Iris pigment epithelial cell (primary cell): ENCODE measurements at places on chromosomes 4 and X.
A peak's percentile ranks its signal among the peaks of the same experiment; 100 is the strongest.

DNA sequence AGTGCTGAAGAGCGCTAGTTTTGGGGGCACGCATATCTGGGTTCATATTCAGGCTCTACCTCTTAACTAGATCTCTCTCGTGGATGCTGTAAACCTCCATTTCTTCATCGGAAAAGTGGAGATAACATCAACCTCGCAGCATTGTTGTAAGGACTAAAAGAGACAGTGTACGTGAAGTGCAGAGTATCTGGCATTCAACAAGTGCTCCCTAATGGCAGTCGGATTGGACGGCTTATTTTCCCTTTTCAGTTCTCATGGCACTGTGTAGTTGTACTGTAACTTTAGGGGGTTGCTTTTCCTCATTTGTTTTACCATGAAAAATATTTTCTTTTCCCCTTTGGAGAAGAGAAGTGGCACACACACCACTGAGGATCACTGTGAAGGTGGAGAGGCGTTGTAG lies 51.4 kb upstream of the ESX1 start:
- no peak for DNase-seq

- DNase-seq = no peak
Measured at GRCh38 chrX:56382278-56382677, 150.1 kb downstream of the KLF8 start.

DNA sequence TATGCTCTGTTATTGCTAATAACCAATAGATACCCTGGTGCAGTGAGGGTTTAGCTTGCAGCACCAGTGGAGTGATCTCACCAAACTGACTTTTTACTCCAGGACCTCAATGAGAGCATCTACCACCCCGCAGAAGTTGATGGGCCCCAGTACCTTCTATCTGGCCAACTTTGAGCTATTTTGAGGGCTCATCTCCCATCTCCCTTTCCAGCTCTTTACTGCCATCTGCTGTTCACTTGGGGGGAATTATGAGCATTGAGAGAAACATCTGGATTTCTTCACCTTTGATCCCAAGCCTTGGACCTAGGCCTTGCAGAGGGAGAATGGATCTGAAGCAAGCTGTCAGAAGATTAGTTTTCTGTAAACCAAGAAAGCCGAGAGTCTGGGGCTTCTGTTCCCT lies 143.6 kb downstream of the TMEM164 start:
- peak; percentile 43 for DNase-seq

DNA sequence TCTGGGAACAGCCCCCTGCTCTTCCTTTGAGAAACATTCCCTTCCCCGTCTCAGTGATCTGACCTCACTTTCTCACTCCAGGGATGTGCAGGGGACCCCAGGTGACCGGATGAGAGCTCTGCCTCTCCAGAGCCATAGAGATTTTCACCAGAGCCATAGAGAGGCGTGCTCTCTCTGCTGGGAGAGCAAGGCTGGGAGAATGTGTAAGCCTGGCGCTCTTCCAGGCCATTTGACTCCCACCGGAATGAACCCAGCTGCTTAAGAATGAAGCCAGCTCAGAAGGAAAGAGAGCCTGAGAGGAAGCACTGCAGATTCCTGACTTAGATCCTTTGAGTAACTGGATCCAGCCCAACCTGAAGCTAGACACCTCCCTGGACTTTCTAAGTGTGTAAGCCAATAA lies 106.4 kb downstream of the DHX15 start:
- peak; percentile 75 for DNase-seq

- peak; percentile 89 for DNase-seq
Measured at GRCh38 chr4:145843148-145843547, 95.5 kb downstream of the ZNF827 start.

DNA sequence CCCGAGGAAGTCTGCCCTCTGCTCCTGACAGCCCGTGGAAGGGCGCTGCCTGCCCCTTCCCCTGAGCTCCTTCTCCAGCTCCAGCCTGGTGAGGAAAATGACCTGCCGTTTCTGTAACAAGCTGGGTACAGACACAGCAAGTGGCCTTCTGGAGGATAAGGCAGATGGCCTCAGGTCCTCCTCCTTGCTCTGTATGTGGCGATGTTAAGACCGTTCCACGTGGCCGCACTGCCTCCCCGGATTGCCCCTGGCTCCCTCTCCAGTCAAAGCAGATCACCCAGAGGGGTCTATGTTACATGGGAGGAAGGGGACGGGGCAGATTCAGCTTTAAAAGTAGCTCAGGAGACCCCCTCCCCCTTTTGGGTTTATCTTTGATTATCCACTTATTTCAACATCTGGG lies 80.3 kb upstream of the GATB start:
- DNase-seq = no peak

DNA sequence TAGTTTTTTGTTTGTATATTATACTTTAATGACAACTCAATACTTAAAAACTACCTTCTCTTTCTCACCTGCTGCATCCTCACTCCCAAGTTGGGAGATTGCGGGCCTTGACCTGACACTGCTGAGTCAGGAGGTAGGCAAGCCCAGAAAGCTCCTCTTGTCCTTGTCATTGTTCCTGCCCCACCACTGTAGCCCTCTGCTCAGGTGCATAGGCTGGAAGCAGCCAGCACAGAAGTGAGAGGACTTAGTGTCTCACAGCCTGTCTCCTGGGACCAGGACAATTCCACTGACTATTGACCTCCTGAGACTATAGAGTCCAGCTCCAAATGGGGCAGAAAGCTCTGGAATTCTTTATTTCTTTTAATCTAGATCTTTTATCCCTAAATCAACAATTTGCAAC lies 123.5 kb upstream of the NDP start:
- no peak for DNase-seq

DNA sequence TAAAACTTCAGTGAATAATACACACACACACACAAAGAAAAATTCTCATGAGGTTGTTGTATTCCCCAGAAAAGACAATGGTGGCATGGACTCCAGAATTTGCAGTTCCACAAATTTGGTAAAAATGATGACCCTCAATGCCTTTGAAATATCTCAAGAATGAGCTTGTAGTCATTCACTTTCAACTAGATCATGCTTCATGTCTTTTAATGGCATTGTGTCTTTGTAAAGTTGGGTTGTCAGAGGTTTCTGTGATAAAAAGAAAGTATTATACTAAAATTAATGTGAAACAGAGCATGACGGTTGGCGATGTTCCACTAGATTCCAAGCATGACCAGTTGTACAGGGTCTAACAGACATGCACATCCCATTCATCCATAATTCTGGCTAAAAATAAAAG lies 685.0 kb upstream of the FRG1 start:
- DNase-seq = no peak

DNA sequence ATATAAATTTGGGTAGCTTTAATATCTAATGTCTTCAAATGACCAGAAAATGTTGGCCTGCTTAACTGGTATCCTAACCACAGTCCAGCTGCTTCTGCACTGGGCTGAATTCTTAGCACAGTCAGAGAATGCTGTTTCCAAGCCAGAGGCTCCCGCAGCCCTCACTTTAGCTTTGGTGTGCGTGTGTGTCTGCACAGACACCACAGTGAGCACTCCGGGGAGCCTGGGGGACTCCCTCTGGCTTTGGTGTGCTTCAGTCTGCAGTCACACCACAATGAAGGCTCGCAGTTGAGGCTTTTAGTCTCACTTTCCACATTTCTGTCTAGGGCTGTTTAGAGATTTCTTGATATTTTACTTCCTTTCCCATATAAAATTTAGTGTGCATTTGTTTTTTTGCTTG lies 53.6 kb downstream of the APOO start:
- DNase-seq = no peak

DNA sequence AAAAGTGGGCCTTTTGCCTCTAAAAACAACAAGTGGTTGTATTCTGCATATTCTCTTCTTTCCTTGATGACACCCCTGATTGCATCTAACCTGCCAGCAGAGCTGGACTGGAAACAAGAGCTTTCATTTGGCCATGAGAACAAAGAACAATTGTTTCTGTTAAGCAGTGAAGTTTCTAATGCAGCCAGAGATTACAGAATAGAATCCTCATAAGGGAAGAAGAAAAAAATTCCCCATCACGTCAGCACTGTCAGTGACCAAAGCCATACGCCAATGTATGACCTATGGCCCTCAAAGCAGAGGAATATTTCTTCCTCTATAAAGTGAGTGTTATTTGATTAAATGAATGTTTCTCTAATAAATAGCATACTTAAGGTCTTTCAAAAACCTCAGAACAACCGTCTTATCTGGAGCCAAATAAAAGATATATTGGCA lies 529.1 kb upstream of the INTU start:
- DNase-seq = no peak

DNA sequence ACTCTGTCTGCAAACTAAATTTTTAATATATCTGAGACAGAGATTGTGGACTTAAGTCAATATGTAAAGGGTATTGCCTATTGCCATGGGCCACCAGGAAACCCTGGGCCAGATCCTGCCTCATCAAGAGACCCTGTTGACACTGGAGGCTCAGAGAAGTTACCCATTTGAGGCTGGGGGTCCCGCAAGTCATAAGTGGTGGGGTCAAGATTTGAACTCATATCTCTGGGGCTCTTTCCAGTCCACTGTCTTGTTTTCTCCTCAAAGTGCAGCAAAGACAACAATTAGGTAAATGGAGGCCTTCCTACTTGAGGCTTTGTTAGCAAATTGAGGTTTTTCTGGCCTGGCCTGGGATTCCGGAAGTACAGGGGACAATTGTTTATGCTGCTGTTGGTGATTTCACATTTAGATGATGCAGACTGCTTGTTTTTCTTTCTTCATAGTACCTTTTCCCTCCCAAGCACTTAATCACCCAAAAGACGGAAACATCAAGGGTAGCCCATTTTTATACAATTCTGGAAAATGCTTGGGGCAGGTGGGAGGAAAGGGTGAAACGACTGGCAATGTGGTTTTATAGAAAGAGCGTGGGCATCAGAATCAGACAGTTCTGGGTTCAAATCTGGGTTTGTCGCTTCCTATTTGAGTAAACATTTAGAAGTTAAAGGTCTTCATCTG lies 160.0 kb downstream of the SMIM20 start:
- no peak for DNase-seq

DNA sequence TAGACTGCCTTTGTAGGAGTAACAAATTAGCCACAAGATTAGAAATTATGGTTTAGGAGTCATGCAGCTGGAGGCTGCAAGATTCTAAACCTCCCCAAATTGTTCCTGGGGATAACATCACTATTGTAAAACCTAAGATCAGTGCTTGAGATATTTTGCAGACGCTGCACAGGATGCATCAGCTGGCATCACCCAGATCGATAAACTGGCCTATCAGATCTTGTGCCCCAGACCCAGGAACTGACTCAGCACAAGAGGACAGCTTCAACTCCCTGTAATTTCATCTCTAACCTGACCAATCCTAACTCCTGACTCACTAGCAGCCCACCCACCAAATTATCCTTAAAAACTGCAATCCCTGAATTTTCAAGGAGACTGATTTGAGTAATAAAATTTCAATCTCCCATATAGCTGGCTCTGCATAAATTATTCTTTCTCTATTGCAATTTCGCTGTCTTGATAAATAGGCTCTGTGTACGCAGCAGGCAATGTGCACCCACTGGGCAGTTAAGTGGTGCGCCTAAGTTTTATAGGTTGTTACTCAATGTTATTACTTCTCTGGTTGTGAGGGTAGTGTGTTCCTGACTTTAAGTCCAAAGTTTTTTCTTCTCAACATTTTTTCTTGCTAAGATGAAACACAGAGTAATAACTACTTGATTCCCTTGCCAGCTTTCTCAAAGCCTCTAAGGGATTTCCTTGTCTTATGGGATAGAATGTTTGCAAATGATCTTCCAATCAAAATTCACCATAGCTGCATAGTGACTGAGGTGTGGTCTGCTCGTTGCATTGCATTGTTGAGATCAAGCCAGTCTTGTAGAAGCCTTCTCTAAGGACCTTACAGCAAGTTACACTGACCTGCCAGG lies 312.3 kb upstream of the DKK2 start:
- no peak for DNase-seq

DNA sequence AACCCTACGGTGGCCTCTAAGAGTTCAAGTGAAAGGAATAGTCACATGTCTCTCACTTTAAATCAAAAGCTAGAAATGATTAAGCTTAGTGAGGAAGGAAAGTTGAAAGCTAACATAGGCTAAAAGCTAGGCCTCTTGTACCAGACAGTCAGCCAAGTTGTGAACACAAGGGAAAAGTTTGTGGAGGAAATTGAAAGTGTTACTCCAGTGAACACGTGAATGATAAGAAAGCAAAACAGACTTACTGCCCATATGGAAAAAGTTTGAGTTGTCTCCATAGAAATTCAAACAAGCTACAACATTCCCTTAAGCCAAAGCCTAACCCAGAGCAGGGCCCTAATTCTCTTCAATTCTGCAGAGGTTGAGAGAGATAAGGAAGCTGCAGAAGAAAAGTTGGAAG lies 51.5 kb upstream of the RAB9B start:
- no peak for DNase-seq

DNA sequence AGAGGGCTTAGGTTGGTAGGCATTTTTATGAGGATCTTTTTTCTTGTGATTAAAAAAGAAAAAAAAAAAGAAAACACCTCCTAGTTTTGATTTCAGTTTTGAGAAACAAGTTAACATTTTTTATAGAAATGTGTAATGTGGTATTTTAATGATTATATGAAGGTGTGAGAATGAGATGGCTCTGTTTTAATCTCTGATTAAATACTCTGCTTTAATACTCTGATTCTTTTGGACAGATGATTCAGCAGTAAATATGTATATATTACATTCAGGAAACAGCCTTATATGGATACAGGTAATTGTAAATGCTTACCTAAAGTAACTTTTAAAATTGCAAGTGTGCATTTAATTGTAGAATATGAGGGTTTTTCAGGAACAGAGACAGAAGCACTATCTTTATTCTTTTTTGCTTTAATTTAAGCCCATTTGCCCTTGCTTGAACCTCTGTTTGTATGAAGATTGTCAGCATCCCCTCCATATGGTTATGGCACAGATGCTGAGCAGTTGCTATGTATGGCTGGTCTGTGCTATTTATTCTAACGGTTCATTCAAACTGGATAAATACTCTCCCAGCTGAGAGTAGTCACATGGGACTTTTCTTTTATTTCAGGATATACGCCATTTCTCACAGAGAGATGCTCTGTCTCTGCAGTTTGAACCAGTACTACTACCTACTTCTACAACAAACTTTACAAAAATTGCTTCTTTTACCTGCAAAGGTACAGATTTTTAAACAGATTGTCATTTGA lies 101.0 kb upstream of the TLR2 start:
- no peak for DNase-seq

GRCh38 chr4:167102475-167102874 lies 131.8 kb downstream of the SPOCK3 start:
- no peak for DNase-seq

- DNase-seq = peak; percentile 68
Measured at GRCh38 chr4:117324851-117325491, 239.6 kb upstream of the TRAM1L1 start.

GRCh38 chr4:20760053-20760452 lies 59.8 kb downstream of the PACRGL start:
- DNase-seq = no peak

DNA sequence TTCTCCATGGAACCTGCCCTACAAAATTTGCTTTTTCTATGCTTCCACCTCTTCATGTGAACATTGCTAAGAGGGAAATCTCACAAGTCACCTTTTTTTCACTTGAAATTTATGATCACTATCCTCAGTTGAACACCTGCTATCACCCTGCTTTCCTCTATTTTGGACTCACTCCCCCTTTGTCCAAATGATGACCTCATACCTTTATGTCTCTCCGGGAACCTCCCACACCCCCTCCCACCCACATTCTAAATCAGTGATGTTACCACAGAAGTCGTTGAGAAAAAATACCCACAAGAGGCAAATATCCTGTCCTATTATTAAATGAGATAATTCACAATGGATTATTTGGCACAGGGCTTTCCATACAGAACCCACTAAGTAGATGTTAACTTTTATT lies 156.5 kb downstream of the RNF150 start:
- no peak for DNase-seq

- DNase-seq = no peak
Measured at GRCh38 chr4:10983885-10984640, 299.5 kb upstream of the CLNK start.
